ENCODE measurements at places on chromosomes 5 and 9. TPM values are rescaled to one million over a fixed set of nuclear protein-coding genes. Genes with fewer than 3 reads are reported as not detected.

TMEM174 gene
- not detected for polyA plus RNA-seq

KCTD16 gene
- polyA plus RNA-seq = 2.6 TPM

NDOR1 gene
- 12.1 TPM for polyA plus RNA-seq

HOMER1 gene
- 3.8 TPM for polyA plus RNA-seq

TSC1 gene
- polyA plus RNA-seq = 45.6 TPM

- DNase-seq = no peak
Measured at GRCh38 chr5:106699198-106699597, 971.5 kb downstream of the EFNA5 start.

GRCh38 chr5:34833976-34834793, 4.8 kb upstream of the TTC23L start:
- no peak for DNase-seq

DNA sequence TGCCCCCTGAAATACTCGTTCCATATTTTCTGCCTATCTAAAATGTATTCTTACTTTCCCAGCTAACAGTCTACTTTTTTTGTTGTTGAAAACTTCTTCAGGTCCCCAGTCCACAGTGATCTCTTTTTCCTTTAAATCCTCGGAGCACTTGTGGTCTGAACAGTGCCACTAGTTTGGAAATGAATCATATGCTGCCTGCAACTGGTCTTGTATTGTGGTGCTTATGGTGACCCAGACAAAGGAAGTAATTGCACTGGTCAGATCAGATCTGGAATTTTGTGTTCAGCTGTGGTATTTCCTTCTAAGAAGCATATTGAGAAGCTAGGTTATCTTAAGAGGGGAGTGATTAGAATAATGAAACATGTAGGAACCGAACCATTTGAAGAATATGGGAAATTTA, 2.9 kb downstream of the UNC13B start:
- DNase-seq = peak; percentile 31

- DNase-seq = no peak
Measured at GRCh38 chr9:38412751-38413150, 11.5 kb downstream of the IGFBPL1 start.

GRCh38 chr9:21811914-21812313, 9.5 kb downstream of the MTAP start:
- no peak for DNase-seq
